ENCODE measurements at places on chromosomes 6 and 20. TPM values are rescaled to one million over a fixed set of nuclear protein-coding genes. Genes with fewer than 3 reads are reported as not detected.

- H3K4me1 ChIP-seq, result peaks cover 40% of the 10 kb centered on the region
- H3K27ac ChIP-seq, result peak overlapping the region; percentile 17
- no peak overlapping the region for H3K4me3 ChIP-seq
- peaks cover 3% of the 10 kb centered on the region for H3K36me3 ChIP-seq
Observed at GRCh38 chr6:52522151-52522626, 54.7 kb downstream of the TRAM2 start.

- DNase-seq, result peak; percentile 84
- H3K4me3 ChIP-seq, result no peak overlapping the region
- peaks cover 42% of the 10 kb centered on the region for H3K4me1 ChIP-seq
- H3K36me3 ChIP-seq, result no peaks in the 10 kb centered on the region
- H3K27me3 ChIP-seq, result no peaks in the 10 kb centered on the region
- no peak overlapping the region for H3K27ac ChIP-seq
Observed at GRCh38 chr20:44733341-44734069, 12.2 kb upstream of the KCNK15 start.

The VIP gene
- total RNA-seq, result not detected

The CDH26 gene
- 1.0 TPM for total RNA-seq

- peaks cover 34% of the 10 kb centered on the region for H3K4me1 ChIP-seq
- no peaks in the 10 kb centered on the region for H3K36me3 ChIP-seq
- H3K27ac ChIP-seq, result no peak overlapping the region
Observed at GRCh38 chr6:40915165-40915564, 123.9 kb downstream of the UNC5CL start.

DNA sequence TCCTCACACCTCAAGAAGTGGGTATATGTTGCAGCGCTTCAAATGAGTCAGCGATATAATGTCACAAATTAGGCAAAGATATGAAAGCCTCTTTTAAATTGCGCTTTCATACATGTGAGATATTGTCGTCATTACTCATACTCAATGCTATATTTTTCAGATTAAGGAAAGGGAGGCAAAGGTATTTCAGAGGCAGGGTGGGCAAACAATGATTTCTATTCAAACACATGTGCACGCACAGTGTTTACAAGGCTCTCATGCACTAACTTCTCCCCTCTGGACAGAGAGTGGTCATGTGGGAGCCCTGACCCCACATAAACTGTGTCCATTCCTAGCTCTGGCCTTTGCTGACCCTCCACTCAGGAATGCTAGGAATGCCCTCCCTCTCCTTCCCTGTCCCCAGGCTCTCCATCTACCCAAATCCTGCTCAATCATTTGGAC is 112.1 kb upstream of the TMEM170B start:
- no peak overlapping the region for H3K4me3 ChIP-seq
- DNase-seq, result no peak
- no peaks in the 10 kb centered on the region for H3K27me3 ChIP-seq
- no peak overlapping the region for H3K27ac ChIP-seq

The CALHM4 gene
- not detected for total RNA-seq

The C6orf52 gene
- 1.8 TPM for total RNA-seq

GRCh38 chr6:29747688-29748250 is 24.5 kb downstream of the HLA-F start:
- peak overlapping the region; percentile 94 for H3K4me3 ChIP-seq
- H3K27ac ChIP-seq, result no peak overlapping the region
- H3K27me3 ChIP-seq, result peaks cover 83% of the 10 kb centered on the region
- DNase-seq, result no peak
- no peaks in the 10 kb centered on the region for H3K36me3 ChIP-seq

DNA sequence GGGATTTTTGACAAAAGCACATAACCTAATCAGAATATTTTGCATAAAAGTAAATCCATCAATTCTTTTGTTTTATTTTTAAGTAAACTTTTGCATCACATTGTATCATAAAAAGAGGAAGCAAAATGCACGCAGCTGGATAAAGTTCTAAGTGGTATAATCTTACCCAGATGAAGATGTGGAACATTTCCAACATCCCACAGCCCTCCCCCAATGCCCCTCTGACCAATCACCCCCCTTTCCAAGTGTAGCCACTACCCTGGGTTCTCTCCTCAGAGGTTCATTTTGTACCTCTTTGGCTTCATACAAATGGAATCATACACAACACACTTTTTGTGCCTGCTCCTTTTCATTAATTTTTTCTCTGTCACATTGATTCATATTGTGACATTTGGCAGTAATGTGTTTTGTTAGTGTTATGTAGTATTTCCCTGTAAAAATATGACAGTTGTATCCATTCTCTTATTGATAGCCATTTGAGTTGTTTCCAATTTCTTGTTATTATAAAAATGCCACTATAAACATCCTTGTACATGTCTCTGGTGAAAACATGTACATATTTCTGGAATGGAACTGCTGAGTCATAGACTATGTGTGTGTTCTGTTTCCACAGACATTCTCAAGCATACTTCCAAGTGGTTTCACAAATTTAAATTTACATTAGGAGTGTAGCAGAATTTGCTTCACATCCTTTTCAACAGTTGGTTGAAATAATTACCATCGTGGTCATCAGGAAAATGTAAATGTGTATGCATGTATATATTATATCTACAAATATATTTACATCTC is 92.9 kb upstream of the SYNDIG1 start:
- H3K4me3 ChIP-seq, result no peak overlapping the region
- H3K27me3 ChIP-seq, result no peaks in the 10 kb centered on the region
- no peak for DNase-seq
- peaks cover 9% of the 10 kb centered on the region for H3K4me1 ChIP-seq
- H3K36me3 ChIP-seq, result no peaks in the 10 kb centered on the region

The KHDC1L gene
- not detected for total RNA-seq

The TFAP2C gene
- 23.7 TPM for total RNA-seq

The IMPG1 gene
- total RNA-seq, result not detected

DNA sequence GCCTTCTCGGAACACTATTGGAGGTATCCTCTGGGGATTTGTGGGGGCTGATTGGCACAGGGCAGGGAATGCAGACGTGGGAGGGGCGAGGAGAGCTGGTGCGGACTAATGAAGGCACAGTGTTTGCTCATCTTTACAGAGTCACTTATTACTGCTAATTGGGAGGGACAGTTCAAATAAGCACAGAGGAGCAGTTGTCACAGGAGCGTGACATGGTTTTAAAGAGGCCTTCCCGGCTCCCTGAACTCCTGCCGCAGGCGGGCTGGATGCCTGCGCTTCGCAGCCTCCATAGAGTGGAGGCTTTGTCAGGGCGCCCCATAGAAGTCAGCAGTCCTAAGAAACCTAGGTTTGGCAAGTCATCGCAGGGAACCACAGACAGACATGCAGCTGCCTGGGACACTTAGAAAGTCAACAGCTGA is 149.6 kb downstream of the LINC00237 start:
- no peaks in the 10 kb centered on the region for H3K36me3 ChIP-seq
- H3K4me1 ChIP-seq, result peaks cover 11% of the 10 kb centered on the region
- no peaks in the 10 kb centered on the region for H3K27me3 ChIP-seq
- no peak overlapping the region for H3K4me3 ChIP-seq
- DNase-seq, result no peak

The DNAH8 gene
- not detected for total RNA-seq

- no peak overlapping the region for H3K27ac ChIP-seq
- no peaks in the 10 kb centered on the region for H3K27me3 ChIP-seq
- no peak overlapping the region for H3K4me3 ChIP-seq
- peak; percentile 31 for DNase-seq
Observed at GRCh38 chr20:49447946-49448809, 34.3 kb downstream of the KCNB1 start.

DNA sequence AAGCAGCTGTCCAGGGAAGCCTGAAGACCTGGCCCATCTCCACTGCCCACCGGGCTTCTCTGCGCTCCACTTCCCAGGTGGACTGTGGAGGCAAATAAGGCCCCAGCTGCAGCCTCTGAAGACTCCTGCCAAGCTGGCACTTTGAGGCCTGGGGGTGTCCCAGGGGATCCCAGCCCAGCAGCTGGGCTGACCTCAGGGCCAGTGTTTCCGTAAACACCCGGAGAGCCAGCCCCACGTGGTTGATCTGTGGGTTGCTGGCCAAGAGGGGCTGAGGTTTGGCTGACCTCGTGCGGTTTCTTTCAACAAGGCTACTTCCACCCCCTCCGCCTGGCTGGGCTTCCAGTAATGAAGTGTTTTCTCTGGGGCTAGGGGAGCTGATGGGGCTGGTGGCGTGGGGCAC is 12.4 kb upstream of the CCN5 start:
- no peaks in the 10 kb centered on the region for H3K27me3 ChIP-seq
- no peak overlapping the region for H3K4me3 ChIP-seq
- peaks cover 22% of the 10 kb centered on the region for H3K4me1 ChIP-seq
- H3K27ac ChIP-seq, result no peak overlapping the region
- DNase-seq, result no peak

- H3K27me3 ChIP-seq, result peaks cover 93% of the 10 kb centered on the region
- H3K4me1 ChIP-seq, result peaks cover 14% of the 10 kb centered on the region
- no peak overlapping the region for H3K27ac ChIP-seq
- DNase-seq, result peak; percentile 53
- H3K36me3 ChIP-seq, result peaks cover 9% of the 10 kb centered on the region
Observed at GRCh38 chr6:32852844-32853540, 512 bp downstream of the TAP1 start.

The BTN1A1 gene
- total RNA-seq, result 0.14 TPM

- peak overlapping the region; percentile 49 for H3K27ac ChIP-seq
- H3K27me3 ChIP-seq, result no peaks in the 10 kb centered on the region
- no peak for DNase-seq
Observed at GRCh38 chr6:138596591-138596990, 97.3 kb upstream of the NHSL1 start.

The TNFRSF6B gene
- not detected for total RNA-seq

The ATP6V1G2 gene
- total RNA-seq, result 2.7 TPM

DNA sequence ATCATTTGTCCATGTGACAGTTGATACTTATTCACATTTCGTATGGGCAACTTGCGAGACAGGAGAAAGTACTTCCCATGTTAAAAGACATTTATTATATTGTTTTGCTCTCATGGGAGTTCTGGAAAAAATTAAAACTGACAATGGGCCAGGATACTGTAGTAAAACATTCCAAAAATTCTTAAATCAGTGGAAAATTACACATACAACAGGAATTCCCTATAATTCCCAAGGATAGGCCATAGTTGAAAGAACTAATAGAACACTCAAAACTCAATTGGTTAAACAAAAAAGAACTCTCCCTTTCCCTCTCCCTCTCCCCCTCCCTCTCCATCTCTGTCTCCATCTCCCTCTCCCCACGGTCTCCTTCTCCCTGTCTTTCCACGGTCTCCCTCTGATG is 19.4 kb upstream of the EIF2S2 start:
- peaks cover 11% of the 10 kb centered on the region for H3K36me3 ChIP-seq
- H3K4me3 ChIP-seq, result no peak overlapping the region
- H3K27ac ChIP-seq, result no peak overlapping the region
- no peaks in the 10 kb centered on the region for H3K4me1 ChIP-seq

The GJA1 gene
- total RNA-seq, result 682 TPM

- no peaks in the 10 kb centered on the region for H3K27me3 ChIP-seq
- H3K4me3 ChIP-seq, result no peak overlapping the region
- no peak for DNase-seq
- H3K36me3 ChIP-seq, result no peaks in the 10 kb centered on the region
Observed at GRCh38 chr6:113461153-113461932, 395.8 kb upstream of the MARCKS start.

The FAM162B gene
- 1.6 TPM for total RNA-seq

- no peak for DNase-seq
- H3K27me3 ChIP-seq, result no peaks in the 10 kb centered on the region
- no peaks in the 10 kb centered on the region for H3K4me1 ChIP-seq
Observed at GRCh38 chr6:115902436-115902835, 158.3 kb downstream of the FRK start.

- no peak overlapping the region for H3K4me3 ChIP-seq
- DNase-seq, result no peak
- no peaks in the 10 kb centered on the region for H3K27me3 ChIP-seq
- H3K36me3 ChIP-seq, result no peaks in the 10 kb centered on the region
- H3K4me1 ChIP-seq, result peaks cover 4% of the 10 kb centered on the region
Observed at GRCh38 chr6:34352305-34352937, 40.0 kb downstream of the NUDT3 start.

GRCh38 chr6:31821301-31822035 is 6.1 kb upstream of the HSPA1B start:
- peak overlapping the region; percentile 91 for H3K4me3 ChIP-seq
- peaks cover 4% of the 10 kb centered on the region for H3K36me3 ChIP-seq
- H3K4me1 ChIP-seq, result peaks cover 65% of the 10 kb centered on the region
- peak overlapping the region; percentile 98 for H3K27ac ChIP-seq
- peak; percentile 71 for DNase-seq
- no peaks in the 10 kb centered on the region for H3K27me3 ChIP-seq

The CGA gene
- total RNA-seq, result not detected

The MLN gene
- total RNA-seq, result not detected

DNA sequence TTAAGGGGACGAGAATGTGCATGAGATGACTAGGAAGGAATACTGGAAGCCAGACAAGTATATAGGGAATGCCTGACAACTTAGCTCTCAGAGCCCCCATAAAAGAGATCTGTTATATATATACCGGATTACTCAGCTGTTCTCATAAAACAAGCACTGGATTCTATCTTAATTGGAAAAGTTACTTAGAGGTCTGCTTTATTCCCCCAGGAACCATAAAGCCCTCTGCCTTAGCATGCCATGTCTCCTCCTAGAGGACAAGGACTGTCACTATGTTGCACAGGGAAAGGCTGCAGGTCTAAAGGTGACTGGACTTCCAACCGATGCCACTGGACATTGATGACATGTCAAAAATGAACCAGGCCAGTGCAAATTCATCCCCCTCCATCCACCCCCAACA is 6.4 kb downstream of the EXOC2 start:
- H3K27me3 ChIP-seq, result no peaks in the 10 kb centered on the region
- DNase-seq, result no peak
- no peak overlapping the region for H3K27ac ChIP-seq

DNA sequence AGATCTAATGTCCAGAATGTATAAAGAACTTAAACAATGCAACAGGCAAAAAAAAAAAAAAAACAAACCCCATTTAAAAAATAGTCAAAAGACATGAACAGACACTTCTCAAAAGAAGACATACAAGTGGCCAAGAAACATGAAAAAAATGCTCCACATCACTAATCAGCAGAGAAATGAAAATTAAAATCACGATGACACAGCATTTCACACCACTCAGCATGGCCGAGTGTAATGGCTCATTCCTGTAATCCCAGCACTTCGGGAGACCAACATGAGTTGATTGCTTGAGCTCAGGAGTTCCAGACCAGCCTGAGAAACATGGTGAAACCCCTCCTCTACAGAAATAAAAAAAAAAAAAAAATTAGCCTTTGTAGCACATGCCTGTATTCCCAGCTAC is 701.4 kb upstream of the NRSN1 start:
- H3K4me1 ChIP-seq, result 0 out of 2 replicates have a peak, but pooled peaks cover 2% of the 10 kb centered on the region
- H3K36me3 ChIP-seq, result peaks cover 3% of the 10 kb centered on the region
- H3K4me3 ChIP-seq, result no peak overlapping the region
- H3K27me3 ChIP-seq, result no peaks in the 10 kb centered on the region
- H3K27ac ChIP-seq, result no peak overlapping the region

DNA sequence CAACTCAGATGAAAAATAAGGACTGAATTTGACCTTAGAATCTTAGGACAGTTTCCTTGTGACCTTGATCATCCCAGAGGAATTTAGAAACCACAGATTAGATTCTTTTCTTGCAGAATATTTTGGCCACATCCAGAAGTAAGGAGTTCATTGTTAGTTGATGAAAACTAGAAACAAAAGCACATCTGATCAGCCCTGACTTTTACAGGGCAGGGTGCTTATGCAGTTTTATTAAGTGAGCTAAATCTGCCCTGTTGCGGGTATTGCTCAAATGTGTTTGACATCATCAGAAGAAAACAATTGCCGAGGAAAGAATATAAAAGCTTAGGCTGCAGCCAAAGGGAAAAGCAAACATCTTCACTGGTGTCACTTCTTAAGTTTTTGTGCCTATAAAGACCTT is 100.8 kb downstream of the MTFR2 start:
- H3K4me1 ChIP-seq, result no peaks in the 10 kb centered on the region
- H3K36me3 ChIP-seq, result no peaks in the 10 kb centered on the region
- H3K27ac ChIP-seq, result no peak overlapping the region

The WFDC8 gene
- total RNA-seq, result not detected
